ENCODE measurements at places on chromosomes 7 and 10.

DNA sequence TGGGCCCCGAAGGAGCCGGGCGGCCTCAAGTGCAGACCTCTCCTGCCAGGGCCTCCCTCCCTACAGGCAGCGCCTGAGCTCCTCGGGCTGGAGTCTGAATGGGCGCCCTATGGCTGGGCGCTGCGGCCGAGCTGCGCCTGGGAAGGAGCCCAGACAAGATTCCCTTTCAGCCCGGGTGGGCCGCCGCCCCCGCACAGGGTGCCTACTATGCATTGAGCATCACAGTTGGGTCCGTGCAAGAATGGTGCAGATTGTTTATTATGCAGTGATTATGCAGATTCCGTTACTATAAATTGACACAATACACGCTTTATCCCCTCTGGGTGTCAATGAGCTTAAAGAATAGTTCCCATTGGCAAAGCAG is 77.2 kb upstream of the PDGFA start:
- no peak for DNase-seq

GRCh38 chr7:128914566-128915151 is 4.2 kb upstream of the KCP start:
- DNase-seq, result no peak

DNA sequence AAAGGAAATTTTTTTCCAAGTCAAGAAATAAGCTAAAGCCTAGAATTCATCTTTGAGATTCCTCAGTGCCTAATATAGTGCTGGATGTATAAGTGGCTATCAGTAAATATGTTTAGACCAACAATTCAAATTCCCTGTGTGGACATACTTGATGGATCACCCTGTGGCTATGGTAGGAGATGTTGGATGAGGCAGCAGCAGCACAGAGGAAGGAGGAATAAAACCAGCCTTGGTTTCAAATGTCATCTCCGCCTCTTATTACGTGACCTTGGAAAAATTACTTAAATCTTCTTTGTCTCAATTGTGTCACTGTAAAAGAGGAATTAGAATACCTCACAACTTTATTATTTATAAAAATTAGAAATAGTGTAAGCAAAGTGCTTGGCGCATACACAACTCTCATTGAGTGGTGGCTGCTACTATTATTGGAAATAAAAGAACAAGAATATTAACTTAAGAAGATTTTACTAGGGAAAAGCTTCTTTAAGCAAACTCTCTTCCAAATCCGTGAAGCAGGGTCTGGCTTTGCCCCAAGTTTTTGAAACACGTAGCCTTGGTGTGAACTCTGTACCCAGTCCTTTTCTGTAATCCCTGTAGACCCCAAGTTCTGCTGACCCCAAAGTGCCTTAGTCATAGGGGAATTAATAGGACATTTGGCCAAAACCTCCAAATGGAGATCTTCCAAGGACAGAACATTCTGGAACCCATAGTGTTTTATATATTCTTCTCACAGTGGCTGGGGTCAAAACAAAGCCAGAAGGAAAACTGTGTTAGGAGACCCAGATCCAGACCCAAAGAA is 283.8 kb downstream of the PTEN start:
- DNase-seq, result no peak

GRCh38 chr7:47361746-47362215 is 220.1 kb downstream of the TNS3 start:
- peak; percentile 4 for DNase-seq

DNA sequence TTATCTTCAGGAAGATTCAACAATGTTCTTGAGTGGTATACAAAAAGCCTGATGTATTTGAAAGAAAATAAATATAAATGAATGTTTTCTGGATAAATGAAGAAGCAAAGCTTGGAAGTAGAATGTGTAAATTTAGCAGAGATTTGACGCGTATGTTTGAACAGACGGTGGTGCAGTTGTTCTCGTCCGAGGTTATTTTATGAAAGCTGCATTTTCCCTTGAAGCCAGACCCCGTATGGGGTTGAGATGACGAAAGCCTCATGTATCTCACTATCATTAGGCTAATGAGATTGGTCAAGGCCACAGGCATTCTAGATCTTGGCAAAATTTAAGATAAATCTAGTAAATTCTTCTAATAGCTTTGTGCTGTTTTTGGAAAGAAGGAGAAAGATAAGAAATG is 195.2 kb downstream of the NXPH1 start:
- DNase-seq, result no peak

All from activated naive CD8-positive, alpha-beta T cell treated with anti-CD3 and anti-CD28 coated beads, Interleukin-2, amount 50 U/mL, for 16 hours (primary cell).